Fibroblast of skin of left biceps (primary cell): ENCODE measurements at places on chromosomes 7 and 10.

DNA sequence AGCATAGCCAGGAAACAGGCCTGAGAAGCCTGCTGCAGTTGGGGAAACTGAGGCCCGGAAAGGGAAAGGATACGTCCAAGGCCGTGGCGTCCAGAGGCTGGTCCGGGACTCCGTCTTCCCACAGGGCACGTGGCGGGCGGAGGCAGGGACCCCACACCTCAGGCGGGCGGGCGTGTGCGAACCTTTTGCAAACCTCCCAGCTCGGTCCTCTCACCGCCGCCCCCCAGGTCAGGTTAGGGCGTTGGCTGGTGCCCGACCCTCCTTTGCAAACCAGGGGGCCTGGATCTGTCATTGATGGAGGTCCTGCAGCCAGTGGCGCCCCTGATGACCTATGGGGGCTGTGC lies 19.3 kb downstream of the FAM20C start:
- DNase-seq, result no peak

- no peak for DNase-seq
Observed at GRCh38 chr7:84568781-84569180, 374.2 kb upstream of the SEMA3A start.

DNA sequence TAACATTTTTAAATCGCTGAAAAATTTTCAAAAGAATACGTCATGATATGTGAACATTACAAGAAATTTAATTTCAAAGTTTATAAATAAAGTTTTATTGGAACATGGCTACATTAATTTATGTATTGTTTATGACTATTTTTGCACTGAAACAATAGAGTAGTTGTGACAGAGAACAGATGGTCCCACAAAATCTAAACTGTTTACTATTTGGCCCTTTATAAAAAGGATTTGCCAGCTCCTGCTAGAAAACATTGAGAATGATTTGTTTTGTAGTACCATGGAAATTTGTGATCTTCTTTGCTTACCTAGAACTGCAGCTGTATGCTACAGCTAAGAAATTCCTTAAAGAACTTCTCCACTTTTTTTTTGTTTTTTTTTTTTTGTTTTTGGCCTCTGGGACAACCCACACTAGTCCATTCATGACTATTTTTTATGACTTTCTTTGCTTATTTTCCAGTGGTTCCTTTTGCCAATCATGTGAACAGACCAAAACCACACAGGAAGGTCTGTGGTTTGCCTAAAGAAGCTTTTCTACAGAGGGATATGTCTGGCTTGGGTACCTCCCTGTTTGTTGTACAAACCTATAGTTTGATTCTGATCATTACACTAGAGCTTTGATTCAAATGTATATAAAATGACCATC lies 55.7 kb downstream of the ST7 start:
- DNase-seq, result no peak

DNA sequence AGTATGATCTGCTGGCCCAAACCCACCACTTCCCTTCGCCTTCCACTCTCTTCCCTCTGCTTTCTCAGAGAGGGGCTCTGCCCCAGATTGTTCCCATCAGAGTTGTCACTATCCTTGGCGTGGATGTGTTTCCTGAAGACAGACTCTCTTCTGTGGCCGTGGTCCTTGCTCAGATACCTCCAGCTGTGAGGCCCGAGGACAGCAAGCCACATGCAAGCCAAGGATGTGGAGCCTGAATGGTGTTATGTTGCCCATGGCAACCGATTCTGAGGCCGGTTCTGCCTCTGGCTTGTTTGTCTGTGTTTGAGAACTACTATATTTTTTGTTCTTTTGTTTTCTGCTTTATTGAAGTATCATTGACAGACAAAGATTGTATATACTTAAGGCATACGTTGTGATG lies 247.4 kb upstream of the PODXL start:
- no peak for DNase-seq

- DNase-seq, result no peak
Observed at GRCh38 chr7:77786018-77786417, 12.2 kb downstream of the TMEM60 start.

- DNase-seq, result no peak
Observed at GRCh38 chr10:5844345-5845055, 31.3 kb upstream of the GDI2 start.

DNA sequence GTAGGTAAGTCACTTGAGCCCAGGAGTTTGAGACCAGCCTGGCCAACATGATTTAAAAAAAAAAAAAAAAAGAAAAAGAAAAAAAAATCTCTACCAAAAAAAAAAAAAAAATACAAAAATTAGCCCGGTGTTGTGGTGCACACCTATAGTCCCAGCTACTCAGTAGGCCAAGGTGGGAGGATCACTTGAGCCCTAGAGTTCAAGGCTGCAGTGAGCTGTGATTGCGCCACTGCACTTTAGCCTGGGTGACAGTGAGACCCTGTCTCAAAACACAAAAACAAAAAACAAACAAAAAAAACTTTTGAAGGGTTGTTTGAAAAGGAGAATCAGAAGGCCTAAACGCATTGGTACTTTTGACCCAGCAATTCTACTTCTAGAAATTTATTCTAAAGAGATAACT lies 13.7 kb downstream of the TLL2 start:
- no peak for DNase-seq
